Right ventricle myocardium superior (tissue), 1 donor: ENCODE measurements at places on chromosomes 2 and 18. TPM values are rescaled to one million over a fixed set of nuclear protein-coding genes. Genes with fewer than 3 reads are reported as not detected.

DNA sequence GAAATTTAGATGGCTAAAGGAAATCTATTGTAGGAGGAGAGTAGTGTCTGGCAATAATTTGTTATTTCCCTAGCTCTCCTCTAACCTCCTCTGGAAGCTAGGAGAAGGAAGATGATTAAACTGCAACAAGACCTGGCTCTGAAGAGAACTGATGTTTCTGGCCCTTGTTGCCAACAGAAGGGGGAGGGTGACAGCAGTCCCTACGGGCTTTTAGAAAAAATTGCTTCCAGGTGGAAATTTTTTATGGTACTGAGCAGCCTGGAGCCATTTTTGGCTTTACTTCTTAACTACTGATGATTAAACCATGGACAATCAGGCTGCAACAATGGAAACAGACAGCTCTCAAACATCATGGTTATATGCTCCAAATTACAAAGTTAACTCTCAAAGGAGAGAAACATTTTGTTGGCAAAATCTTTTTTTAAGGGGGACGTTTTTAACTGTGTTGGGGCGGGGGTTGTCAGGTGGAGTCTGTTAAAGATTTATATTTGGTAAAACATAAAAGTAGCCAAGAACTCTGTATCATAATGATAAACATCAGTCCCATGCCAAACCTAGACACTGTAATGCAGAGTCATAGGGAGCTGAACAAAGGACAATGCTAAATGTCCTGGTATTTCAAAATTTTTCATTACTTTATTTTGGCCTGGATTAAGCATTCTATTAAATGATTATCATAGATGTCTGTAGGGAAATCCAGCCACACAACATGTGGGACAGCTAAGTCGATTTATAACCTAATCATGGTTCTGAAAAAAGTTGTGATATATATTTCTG, 70.0 kb downstream of the EXOC6B start:
- DNase-seq = no peak

Gene CYTIP
- total RNA-seq = 1.1 TPM

Gene GPR35
- 2.0 TPM for total RNA-seq

DNA sequence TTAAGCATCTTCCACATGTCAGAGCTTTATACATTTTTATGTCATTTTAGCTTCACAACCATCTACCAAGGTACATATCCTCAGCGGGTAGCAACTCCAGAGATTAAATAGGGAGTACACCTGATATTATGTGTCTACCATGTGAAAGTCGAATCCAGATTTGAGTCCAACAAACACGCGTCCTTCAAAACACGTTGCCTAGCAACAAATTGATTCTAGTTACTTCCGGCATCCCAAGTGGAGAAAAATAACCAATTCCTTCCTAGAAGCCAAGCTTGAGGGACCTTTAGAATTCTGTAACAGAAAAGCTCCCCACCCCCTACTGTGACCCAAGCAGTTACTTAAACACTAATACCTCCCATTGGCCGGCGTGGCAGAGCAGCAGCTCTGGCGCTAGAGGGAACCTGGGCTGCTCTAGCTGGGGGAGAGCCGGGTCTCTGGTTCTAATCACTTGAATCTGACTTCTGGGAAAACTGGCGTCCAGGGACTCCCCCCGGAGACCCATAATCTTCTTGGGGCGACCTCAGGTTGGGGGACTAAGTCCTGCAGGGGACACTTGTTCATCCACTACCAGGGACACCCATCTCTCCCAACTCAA, at the start of gene ERICH2:
Gene ERICH2, plus strand, starts transcription at position 371 of the 598 bp plus-strand sequence. CDS start 304 bp downstream, outside the sequence.
- peak; percentile 57 for DNase-seq

DNA sequence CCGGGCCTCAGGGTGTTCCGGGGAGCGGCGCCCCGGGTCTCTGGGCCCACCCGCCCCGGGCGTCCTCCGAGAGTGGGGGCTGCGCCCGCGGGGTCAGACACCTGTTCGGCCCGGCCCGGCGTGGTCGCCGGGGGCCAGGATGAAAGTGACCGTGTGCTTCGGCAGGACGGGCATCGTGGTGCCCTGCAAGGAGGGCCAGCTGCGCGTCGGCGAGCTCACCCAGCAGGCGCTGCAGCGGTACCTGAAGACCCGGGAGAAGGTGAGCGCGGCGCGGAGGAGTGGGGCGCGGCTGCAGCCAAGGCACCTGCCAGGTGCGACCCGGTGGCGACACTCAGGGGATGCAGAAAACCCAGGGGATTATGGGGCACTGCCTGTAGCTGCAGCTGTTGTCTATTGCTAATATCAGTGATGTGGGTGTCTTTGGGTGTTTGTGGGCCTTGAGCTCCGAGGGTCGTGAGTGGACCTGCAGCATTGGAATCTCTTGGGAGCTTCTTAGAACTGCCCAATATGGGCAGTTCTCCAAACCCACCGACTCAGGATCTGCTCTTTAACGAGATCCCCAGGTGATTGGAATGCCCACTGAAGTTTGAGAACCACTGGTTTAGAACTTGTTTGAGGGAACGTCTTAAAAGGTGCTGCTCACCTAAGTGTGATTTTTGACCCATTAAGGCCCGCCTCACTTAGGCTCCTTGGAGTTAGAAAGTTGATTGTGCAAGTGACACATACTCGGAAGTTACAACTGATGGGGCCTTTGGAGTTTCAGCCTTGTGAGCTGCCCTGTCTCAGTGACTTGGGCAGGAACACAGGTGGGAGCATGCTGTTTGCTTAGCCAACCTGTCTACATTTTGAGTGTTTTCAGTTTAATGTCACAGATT, 823 bp downstream of the PARD3B start:
- no peak for DNase-seq

DNA sequence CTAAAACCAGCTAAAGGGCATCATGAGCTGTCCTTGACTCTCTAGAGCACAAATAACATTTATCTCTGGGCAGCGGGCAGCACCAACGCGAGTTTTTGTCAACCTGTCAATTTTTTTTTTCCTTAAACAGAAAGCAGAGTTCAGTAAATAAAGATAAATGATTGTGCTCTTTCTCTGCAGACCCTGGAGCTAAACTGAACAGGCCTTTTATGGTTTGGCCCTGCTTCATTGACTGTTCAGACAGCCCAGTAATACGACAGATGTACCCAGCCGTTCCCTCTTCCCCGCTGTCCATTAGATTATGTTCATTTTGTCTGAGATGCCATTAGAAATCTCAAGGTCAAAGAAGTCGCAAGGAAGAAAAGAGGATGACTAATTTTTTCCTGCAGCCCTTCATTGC, 280.5 kb upstream of the PIK3C3 start:
- no peak for DNase-seq

DNA sequence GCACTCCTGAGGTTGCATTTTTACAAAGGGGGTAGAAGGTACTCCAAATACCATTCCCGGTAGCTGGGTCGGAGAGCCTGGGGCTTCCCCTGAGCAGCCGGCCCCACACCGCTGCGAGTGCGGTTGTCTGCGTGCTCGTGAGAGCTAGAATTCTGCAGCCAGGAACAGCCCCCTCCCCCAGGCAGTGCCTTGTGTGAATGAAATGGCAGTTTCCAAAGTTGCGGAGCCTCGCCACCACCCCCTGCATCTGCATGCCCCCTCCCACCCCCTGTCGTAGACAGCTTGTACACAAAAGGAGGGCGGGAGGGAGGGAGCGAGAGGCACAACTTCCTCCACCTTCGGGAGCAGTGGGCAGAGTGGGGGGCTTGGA, 1.1 kb downstream of the MYCN start:
- no peak for DNase-seq

Gene PTRHD1
- 31.4 TPM for total RNA-seq

- no peak for DNase-seq
These were observed 4.7 kb downstream of the ZEB2 start for GRCh38 chr2:144515099-144515695.

- no peak for DNase-seq
These were observed 26.5 kb upstream of the ZNF516 start for GRCh38 chr18:76521417-76522121.

Gene MATN3
- 0.16 TPM for total RNA-seq

- no peak for DNase-seq
These were observed 67.3 kb downstream of the RHBDD1 start for GRCh38 chr2:226903179-226903578.

- DNase-seq = no peak
These were observed 22.3 kb upstream of the ST3GAL5 start for GRCh38 chr2:85911097-85911496.

DNA sequence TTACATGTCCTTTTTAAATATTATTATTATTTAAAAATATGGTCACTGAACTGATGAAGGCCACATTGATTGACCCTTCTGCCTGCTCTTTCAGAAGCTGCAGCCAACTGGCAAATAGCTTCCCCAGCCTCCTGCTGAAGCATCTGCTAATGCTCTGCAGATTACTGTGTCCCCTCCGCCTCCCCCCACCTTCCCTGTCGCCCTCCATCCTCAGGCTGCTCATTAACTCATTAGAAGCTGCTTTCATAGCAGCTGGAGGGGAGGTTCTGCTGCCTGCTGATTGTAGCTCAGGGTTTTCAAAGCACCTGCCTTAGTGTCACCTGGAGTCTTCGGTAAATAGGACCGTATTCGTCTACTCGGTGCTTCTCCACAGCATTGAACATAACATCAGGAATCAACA, 24.8 kb upstream of the LMAN1 start:
- no peak for DNase-seq

DNA sequence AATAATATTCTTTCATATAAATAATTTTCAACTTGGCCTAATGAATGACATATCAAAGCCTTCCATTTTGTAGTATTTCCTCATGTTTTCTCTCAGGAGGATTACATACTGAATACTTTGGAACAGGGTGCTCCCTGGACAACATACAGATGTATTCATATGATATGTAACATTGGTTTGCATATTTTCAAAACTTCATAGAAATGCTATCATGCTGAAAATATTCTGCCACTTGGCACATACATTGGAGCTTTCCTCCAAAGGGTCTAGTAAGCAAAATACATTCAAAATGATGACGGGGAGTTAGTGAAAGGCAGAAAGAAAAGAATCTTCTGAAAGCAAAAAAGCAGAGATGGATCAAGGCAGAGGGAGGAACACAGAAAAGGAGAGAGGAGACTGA, 38.1 kb upstream of the RTN4 start:
- no peak for DNase-seq

GRCh38 chr2:58532641-58533040, 291.5 kb upstream of the FANCL start:
- DNase-seq = no peak

- peak; percentile 80 for DNase-seq
These were observed 33.6 kb upstream of the PTMA start for GRCh38 chr2:231674587-231675338.

DNA sequence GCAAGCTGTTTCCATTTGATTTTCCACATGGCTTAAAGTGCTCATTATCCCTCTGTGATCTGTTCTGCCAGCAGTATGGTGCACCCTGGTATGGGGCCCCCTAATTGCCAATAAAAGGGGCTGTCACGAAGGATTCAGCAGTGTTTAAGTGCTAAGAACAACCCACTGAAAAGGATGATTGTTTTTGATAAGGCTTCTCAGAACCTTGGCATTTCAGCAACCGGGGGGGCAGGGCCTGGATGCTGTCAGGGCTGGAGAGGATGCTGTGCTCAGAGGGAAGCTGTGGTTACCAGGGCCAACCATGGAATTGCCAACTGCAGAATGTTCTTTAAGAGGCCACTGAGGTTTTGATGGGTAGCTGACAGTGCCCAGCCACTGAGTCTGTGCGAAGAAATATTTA, 117.8 kb downstream of the CTIF start:
- DNase-seq = no peak

Gene SRD5A2
- not detected for total RNA-seq

DNA sequence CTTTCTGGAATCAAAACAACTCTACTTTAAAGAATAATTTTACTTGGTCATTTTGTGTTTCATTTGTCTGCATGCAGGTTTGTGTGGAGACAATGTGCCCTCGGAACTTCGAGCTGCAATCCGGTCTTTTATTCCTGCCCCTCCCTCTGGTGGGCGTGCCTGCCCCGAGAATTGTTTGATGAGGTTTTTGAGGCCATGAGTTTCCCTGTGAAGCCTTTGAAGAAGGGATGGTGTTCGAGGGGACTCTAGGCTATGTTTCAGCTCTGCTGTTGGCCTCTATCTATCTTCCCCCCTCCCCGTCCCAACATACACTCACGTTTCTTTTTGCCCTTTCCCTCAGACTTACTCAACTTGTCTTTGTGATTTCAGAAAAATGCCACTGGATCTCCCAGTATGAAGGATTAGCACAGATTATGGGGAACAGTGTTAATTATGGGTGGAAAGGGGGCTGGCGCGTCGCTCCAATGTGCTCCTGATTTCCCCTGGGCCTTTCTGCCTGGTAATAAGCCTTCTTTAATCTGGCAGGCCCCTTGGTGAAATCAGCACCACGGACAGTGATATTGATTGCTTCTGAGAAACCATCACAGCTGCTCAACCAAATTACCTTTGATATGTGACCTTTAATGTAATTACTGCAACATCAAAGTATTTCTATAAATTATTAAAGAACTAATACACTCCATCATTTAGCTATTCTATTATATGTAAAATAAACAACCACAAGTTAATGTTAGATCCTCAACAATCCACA, 82.2 kb downstream of the CELF4 start:
- no peak for DNase-seq

GRCh38 chr2:25306777-25307368, 34.9 kb downstream of the DNMT3A start:
- peak; percentile 78 for DNase-seq

GRCh38 chr2:84238907-84239306, 220.2 kb downstream of the SUCLG1 start:
- no peak for DNase-seq

DNA sequence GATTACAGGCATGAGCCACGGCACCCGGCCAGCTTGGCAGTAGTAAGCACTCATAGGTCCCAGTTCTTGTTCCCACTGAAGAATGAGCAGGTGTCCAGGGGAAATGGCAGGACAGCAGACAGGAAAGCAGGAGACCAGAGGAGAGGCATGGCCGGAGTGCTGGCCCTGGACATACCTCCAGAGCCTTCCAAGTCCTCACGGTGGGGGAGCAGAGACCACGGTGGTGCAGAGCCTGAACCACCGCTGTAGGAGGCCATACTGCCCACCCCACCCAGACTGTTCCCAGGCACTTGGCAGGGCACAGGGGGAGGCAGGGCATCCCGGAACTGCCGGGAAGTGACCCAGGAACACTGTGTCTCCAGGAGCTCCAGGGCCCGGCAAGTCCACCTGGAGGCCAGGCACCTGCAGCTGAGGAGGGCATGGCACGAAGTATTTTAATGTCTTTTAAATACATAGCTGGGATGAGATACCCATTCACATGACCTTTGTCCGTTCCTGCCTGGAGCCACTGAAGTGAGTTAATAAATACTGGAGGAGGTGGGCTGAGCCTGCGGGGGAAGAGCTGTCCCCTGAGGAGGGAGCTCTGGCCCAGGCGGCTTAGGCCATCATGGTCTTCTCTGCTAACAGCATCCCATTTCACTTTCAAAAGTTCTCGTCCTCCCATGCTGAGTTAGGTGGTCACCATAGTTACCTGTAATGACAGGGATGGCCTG, 49.7 kb upstream of the TFCP2L1 start:
- DNase-seq = no peak
